ENCODE measurements at places on chromosomes 3 and 15.

- DNase-seq = no peak
Measured at GRCh38 chr3:6697722-6698121, 163.2 kb upstream of the GRM7 start.

DNA sequence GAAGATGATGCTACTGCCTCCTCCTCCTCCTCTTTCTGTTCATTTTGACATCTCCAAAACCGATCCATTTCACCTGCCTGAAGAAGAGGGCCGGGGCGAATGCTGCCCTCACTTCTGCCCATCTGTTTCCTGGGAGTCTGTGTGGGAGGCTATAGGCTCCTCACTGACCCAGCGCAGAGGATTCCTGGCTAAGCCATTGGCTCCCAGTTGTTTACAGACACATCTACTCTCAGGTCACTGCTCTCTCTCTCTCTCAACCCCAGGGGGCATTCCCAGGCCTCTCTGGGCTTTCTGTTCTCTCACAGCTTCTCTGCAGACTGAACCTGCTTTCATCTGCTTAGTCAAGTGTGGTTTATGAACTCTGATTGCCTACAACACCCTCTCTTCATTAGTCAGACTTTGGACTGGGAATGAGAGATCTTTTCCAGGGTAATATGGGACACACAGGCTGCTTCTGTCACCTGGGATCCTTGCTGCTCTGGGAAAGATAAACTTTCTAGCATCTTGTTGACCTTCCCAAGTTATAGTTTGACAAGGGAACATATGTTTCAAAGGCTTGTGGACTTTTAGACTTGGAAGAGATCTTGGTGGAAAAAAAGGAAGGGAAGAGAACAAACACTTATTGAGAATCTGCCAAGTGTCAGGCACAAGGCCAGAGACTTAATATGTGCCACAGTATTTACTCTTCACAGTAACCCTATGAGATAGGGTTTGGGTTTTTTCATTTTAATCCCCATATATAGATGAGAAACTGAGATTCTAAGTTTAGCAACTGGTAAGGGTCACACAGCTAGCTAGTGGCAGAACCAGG, 30.2 kb upstream of the USP3 start:
- DNase-seq = peak; percentile 43

- no peak for DNase-seq
Measured at GRCh38 chr15:41559239-41559782, 299 bp downstream of the TYRO3 start.

- no peak for DNase-seq
Measured at GRCh38 chr3:44993471-44994205, 17.6 kb downstream of the EXOSC7 start.

- no peak for DNase-seq
Measured at GRCh38 chr3:171321559-171322360, 138.4 kb downstream of the TNIK start.

All from NCI-H2081 (cell line).